WTC11 (cell line): ENCODE measurements at places on chromosomes 6 and 20. TPM values are rescaled to one million over a fixed set of nuclear protein-coding genes. Genes with fewer than 3 reads are reported as not detected.
A peak's percentile ranks its signal among the peaks of the same experiment; 100 is the strongest.

PRPH2 gene
- 1.0 to 1.9 TPM (median 1.6 TPM) in 3 replicates for total RNA-seq

- 0 out of 2 replicates have a peak, but pooled peaks cover 2% of the 10 kb centered on the region for H3K36me3 ChIP-seq
- no peak overlapping the region for H3K27ac ChIP-seq
- no peaks in the 10 kb centered on the region for H3K27me3 ChIP-seq
- no peak overlapping the region for H3K4me3 ChIP-seq
- no peak for DNase-seq
- peaks cover 13% of the 10 kb centered on the region for H3K4me1 ChIP-seq
Measured at GRCh38 chr6:14550822-14551221, 433.2 kb downstream of the CD83 start.

DNA sequence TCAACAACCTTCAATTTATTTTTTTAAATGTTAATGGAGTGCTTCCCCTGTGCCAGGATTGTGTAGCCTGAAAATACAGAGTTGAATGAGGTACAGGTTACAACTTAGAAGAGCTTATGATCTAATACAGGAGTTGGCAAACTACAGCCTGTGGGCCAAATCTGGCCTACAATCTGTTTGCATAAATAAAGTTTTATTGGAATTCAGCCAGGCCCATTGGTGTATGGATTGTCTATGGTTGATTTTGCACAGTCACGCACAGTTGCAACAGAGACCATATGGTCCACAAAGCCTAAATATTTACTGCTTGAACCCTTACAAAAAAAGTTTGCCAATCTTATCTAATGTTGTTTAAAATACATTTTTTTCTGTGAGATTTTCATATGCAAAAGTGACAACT lies 177.3 kb upstream of the CCN2 start:
- peaks cover 3% of the 10 kb centered on the region; the same call in 1 of the 2 replicates for H3K36me3 ChIP-seq
- no peak overlapping the region for H3K27ac ChIP-seq
- H3K27me3 ChIP-seq: peaks cover 8% of the 10 kb centered on the region; the same call in 1 of the 2 replicates
- DNase-seq: no peak
- H3K4me3 ChIP-seq: no peak overlapping the region

ETV7 gene
- total RNA-seq: 0.68 to 1.4 TPM (median 1.2 TPM) in 3 replicates

GRCh38 chr6:55919716-55920308 lies 44.4 kb upstream of the BMP5 start:
- no peak overlapping the region for H3K27ac ChIP-seq
- no peak overlapping the region for H3K4me3 ChIP-seq
- H3K27me3 ChIP-seq: no peaks in the 10 kb centered on the region
- no peak for DNase-seq

DNA sequence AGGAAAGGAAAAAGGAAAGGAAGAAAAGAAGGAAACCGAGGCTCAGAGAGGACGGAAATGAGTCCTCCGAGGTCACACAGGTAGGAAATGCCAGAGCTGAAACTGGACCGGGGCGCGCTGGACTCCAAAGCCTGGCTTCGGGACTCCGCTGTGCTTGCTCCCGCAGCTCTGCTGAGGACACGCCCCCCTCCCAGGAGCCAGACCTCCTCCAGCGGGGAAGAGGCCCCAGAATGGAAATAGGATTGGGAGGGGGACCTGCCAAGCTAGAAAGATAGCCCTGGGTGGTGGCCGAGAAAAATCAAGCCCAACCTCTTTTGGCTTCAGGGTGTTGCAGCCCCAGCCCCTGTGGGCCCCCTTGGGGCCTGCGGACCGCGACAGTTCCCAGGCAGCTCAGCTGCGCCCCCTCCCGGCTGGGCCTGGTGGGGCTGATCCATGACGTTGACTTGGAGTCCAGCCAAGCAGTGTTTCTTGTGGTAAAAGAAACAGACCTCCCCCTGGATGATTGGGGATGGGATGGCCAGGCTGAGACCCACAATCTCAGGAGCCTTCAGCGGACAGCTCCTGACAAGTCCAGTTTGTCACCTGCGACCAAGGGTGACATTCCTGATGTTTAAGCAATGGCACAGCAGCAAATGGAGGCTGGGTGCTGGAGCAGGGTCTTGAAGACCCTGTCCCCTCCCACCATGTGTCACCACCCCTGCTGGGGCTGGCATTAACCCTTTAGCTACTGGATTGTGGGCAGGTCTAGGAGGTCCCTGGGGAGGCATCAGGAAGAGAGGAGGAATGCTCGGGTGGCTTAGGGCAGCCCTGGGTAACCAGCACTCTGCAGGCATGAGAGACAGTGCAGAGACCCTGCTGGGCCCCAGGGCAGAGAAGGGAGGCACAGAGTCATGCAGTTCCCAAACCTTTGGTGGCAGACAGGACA lies 55.4 kb downstream of the RIPOR3 start:
- DNase-seq: peak; percentile 93
- H3K27me3 ChIP-seq: no peaks in the 10 kb centered on the region

- no peak for DNase-seq
- H3K4me3 ChIP-seq: no peak overlapping the region
- H3K27me3 ChIP-seq: no peaks in the 10 kb centered on the region
- H3K4me1 ChIP-seq: no peaks in the 10 kb centered on the region
- no peak overlapping the region for H3K27ac ChIP-seq
- H3K36me3 ChIP-seq: no peaks in the 10 kb centered on the region
Measured at GRCh38 chr6:134022650-134023049, 29.8 kb downstream of the SLC2A12 start.

C20orf144 gene
- 0.09 to 0.21 TPM (median 0.14 TPM) in 3 replicates for total RNA-seq

GGTLC1 gene
- total RNA-seq: not detected in 3 replicates

- H3K4me1 ChIP-seq: peaks cover 10% of the 10 kb centered on the region; the same call in 1 of the 2 replicates
- no peak for DNase-seq
- H3K4me3 ChIP-seq: no peak overlapping the region
- no peak overlapping the region for H3K27ac ChIP-seq
Measured at GRCh38 chr20:33919653-33920052, 74.1 kb upstream of the RALY start.

DNA sequence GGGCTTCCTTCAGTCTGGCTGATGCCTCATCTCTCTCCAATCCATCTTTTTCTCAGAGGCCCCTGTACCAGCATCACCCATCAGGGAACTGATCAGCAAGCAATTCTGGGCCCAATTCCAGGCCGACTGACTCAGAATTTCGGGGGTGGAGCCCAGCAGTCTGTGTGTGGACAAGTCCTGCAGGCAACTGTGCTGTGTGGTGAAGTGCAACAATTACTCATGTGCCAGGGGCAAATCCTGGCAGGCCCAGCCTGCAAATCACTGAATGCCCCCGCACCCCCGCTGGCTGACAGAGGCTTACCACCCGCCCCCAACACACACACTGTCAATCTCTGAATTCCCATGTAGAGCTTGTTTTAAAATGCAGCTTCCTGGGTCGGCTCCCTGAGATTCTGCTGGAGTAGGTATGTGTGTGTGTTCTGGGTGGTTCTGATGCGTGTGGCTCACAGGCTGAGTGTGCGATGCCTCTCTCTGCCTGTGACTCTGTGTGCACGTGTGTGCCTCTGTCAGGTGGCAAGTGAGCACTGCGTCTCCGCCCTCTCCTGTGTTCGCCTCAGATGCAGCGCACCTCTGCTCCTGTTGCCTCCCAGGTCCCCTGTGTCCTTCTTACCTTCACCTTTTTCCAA lies 45.4 kb downstream of the SSR1 start:
- no peaks in the 10 kb centered on the region for H3K27me3 ChIP-seq
- no peak overlapping the region for H3K4me3 ChIP-seq
- DNase-seq: no peak
- no peaks in the 10 kb centered on the region for H3K36me3 ChIP-seq

DNA sequence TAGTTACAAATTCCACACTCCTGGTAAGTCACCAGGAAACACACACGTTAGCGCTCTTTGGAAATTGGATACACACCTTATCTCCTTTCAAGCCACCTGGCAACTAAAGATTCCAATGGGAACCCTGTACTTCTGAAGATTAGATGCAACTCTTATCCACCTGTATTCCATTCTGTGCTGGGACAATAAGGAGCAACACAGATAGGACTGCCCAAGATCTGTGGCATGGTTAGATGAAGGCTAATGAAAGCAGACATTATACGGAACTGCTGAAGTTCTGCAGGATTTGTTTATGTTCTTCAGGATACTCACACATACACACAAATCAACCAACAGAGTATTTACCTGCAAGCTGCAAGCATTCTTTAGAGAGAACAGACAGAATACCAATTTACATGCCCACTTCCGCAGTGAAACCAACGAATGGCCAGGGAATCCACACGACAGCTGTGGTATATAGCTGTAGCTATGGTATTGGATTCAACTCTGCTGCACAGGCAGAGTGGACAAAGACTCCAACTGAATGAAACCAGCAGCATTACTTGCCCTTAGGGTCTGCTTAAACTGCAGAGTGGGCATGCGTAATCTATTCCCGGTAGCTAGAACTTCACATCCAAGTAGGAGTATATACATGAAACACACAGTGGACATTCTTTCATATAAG lies 12.0 kb downstream of the NCOA5 start:
- H3K4me1 ChIP-seq: peaks cover 30% of the 10 kb centered on the region
- H3K27me3 ChIP-seq: no peaks in the 10 kb centered on the region
- DNase-seq: no peak
- H3K36me3 ChIP-seq: peaks cover 19% of the 10 kb centered on the region
- H3K4me3 ChIP-seq: no peak overlapping the region

GRCh38 chr20:48107560-48107959 lies 322.3 kb upstream of the SULF2 start:
- peaks cover 2% of the 10 kb centered on the region; the same call in 1 of the 2 replicates for H3K36me3 ChIP-seq
- no peak overlapping the region for H3K27ac ChIP-seq
- no peak overlapping the region for H3K4me3 ChIP-seq
- no peak for DNase-seq

GRCh38 chr20:62231292-62231691 lies 7.0 kb upstream of the OSBPL2 start:
- no peak overlapping the region for H3K4me3 ChIP-seq
- H3K4me1 ChIP-seq: peaks cover 3% of the 10 kb centered on the region
- no peaks in the 10 kb centered on the region for H3K36me3 ChIP-seq
- peaks cover 1% of the 10 kb centered on the region; the same call in 1 of the 2 replicates for H3K27me3 ChIP-seq
- H3K27ac ChIP-seq: no peak overlapping the region

CALHM5 gene
- 0.07 to 0.11 TPM (median 0.09 TPM) in 3 replicates for total RNA-seq

ECT2L gene
- total RNA-seq: not detected in 3 replicates

DNA sequence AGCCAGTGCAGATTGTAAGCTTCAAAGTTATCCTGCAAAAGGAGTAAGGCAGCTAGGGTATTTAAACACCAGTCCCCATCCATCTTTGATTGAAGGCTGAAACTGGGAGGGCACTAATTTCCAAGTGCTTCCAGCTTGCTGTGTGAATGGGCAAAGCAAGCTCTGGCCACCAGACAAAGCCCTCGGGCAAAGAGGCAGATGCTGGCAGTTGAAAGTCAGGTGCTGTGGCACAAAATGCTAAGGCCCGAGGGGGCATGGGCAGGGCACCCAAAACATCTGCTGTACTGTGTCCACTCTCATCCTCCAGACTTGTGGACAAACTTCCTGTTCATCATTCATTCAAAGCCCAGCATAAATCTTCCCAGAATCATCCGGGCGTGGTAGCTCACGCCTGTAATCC lies 62.9 kb downstream of the TRMT6 start:
- H3K4me1 ChIP-seq: no peaks in the 10 kb centered on the region
- DNase-seq: no peak
- no peaks in the 10 kb centered on the region for H3K36me3 ChIP-seq
- no peak overlapping the region for H3K27ac ChIP-seq

ARMC12 gene
- total RNA-seq: 1.0 to 2.0 TPM (median 1.4 TPM) in 3 replicates
